ENCODE measurements at places on chromosomes 2 and 18. TPM values are rescaled to one million over a fixed set of nuclear protein-coding genes. Genes with fewer than 3 reads are reported as not detected.
A peak's percentile ranks its signal among the peaks of the same experiment; 100 is the strongest.

DNA sequence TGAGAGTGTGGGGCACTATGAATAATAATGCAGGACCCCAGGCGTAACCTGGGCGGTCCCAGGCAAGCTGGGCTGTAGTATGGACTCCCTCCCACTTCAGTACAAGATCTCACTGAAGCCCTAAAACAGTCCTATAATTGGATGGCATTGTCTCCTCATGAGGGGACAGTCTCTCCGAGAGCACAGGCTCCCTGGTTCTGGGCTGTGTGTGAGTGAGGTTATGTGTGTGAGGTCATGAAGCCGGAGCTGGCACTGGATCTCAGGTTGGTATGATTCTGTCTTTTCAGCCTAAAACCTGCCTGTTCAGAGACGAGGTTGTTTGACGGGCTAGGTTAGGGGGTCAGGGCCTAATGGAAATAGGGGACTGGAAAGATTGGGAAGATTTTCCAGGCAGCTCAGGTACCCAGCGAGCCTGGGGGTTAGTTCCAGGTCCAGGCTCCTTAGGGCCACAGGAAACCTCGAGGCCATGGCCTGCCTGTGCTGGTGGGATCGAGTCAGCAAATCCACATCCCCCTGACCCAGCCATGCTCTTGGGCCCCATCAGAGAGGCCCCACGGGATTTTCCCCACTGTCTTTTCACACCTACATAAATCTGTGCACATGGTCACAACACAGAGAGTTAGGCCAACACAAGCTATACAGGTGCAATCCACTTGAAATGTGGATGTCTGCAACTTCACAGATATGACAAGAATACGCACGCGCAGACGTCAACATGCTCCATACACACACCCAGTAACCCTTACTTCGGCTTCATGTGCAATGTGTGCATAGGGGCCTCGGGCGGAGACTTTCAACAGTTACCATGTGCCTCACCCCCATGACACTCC is 94.8 kb downstream of the INHBB start:
- no peaks in the 10 kb centered on the region for H3K27me3 ChIP-seq
- no peak for DNase-seq
- H3K4me1 ChIP-seq = peaks cover 35% of the 10 kb centered on the region
- H3K27ac ChIP-seq = no peak overlapping the region
- H3K36me3 ChIP-seq = no peaks in the 10 kb centered on the region
- no peak overlapping the region for H3K4me3 ChIP-seq

- H3K27me3 ChIP-seq = peaks cover 77% of the 10 kb centered on the region
- no peak overlapping the region for H3K27ac ChIP-seq
- no peaks in the 10 kb centered on the region for H3K36me3 ChIP-seq
- DNase-seq = peak; percentile 75
- H3K4me1 ChIP-seq = no peaks in the 10 kb centered on the region
Observed at GRCh38 chr18:10851824-10852319, 297.5 kb downstream of the PIEZO2 start.

GRCh38 chr2:20433249-20433648 is 13.6 kb upstream of the RHOB start:
- no peak overlapping the region for H3K4me3 ChIP-seq
- H3K4me1 ChIP-seq = peaks cover 18% of the 10 kb centered on the region
- no peaks in the 10 kb centered on the region for H3K36me3 ChIP-seq
- H3K27me3 ChIP-seq = no peaks in the 10 kb centered on the region

- peaks cover 25% of the 10 kb centered on the region for H3K36me3 ChIP-seq
- peak overlapping the region; percentile 76 for H3K4me3 ChIP-seq
- DNase-seq = peak; percentile 3
- H3K4me1 ChIP-seq = peaks cover 3% of the 10 kb centered on the region
Observed at GRCh38 chr2:108786008-108786353, 590 bp upstream of the CCDC138 start.

DNA sequence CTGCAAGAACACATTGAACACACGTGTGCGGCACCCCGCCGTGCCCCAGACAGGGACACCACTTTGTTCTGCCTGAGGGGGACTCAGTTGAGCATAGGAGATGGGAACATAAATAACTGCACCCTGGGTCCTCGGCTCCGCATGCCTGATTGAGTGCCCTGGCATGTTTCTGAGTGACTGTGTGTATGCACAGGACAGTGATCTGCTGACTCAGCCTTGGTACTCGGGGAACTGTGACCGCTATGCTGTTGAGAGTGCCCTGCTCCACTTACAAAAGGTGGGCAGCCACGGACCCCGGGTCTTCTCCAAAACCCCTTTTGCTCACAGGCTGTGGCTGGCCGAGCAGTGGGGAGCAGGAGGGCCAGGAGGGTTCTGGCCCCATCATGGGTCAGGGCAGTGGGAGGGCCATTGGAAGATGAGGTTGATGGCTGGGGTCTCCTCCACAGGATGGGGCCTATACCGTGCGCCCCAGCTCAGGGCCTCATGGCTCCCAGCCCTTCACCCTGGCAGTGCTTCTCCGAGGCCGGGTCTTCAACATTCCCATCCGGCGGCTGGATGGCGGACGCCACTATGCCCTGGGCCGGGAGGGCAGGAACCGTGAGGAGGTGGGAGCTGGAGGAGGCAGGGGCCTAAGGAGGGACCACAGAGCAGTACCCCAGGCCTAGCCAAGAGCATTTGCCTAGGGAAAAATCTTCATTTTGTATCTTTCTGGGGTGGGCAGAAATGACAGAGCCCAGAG is 16.9 kb downstream of the SH2D6 start:
- H3K27me3 ChIP-seq = no peaks in the 10 kb centered on the region
- H3K4me1 ChIP-seq = peaks cover 35% of the 10 kb centered on the region
- DNase-seq = no peak
- H3K27ac ChIP-seq = no peak overlapping the region

- no peak overlapping the region for H3K4me3 ChIP-seq
- no peaks in the 10 kb centered on the region for H3K27me3 ChIP-seq
- peak; percentile 27 for DNase-seq
- H3K36me3 ChIP-seq = no peaks in the 10 kb centered on the region
- peaks cover 83% of the 10 kb centered on the region for H3K4me1 ChIP-seq
Observed at GRCh38 chr2:235024191-235024860, 72.5 kb downstream of the SH3BP4 start.

GRCh38 chr2:190881084-190881597 is 520 bp downstream of the GLS start:
- no peaks in the 10 kb centered on the region for H3K27me3 ChIP-seq
- H3K4me1 ChIP-seq = peaks cover 23% of the 10 kb centered on the region
- H3K36me3 ChIP-seq = peaks cover 8% of the 10 kb centered on the region
- DNase-seq = peak; percentile 13
- peak overlapping the region; percentile 80 for H3K4me3 ChIP-seq

DNA sequence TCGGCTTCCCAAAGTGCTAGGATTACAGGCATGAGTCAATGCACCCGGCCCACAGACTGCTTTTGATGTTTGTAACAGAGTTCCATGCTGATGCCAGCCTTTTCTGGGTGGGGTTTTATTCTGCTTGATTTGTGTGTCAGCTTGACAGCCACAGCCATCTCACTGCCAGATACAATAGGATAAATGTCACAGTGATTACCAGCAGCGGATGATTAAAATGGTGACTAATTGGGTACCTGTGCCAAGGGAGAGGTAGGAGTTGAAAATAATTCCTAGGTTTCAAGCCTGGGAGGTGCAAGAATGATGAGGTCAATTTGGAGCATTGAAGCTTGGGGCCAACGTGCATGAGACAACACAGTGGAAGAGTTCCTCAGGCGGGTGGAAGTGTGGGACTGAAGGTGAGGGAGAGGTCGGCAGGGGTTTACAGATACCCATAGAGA is 39.4 kb downstream of the SH2D6 start:
- H3K4me3 ChIP-seq = no peak overlapping the region
- no peaks in the 10 kb centered on the region for H3K36me3 ChIP-seq
- peaks cover 34% of the 10 kb centered on the region for H3K4me1 ChIP-seq
- peak overlapping the region; percentile 94 for H3K27ac ChIP-seq
- DNase-seq = peak; percentile 98
- no peaks in the 10 kb centered on the region for H3K27me3 ChIP-seq

GRCh38 chr2:148721991-148722777 is 77.6 kb downstream of the EPC2 start:
- H3K4me3 ChIP-seq = no peak overlapping the region
- H3K27ac ChIP-seq = no peak overlapping the region
- no peak for DNase-seq
- no peaks in the 10 kb centered on the region for H3K4me1 ChIP-seq

DNA sequence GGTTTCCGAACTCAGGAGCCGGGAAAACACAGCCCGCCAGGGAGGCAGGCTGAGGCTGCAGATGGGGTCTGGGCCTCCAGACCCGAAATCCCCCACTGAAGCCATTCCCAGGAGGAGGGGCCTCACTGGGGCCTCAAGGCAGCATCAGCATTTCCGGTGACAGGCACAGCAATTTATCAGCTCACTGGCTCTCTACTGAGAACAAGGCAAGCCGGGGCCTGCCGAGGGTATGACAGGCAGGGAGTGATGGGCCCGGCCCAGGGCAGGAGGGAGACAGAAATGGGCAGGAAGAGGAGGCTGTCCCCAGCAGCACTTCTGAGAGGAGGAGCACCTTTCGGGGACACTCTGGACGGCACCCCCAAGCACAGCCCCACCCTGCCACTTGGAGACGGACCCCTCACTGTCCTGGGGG is 12.5 kb downstream of the SDC1 start:
- DNase-seq = no peak
- H3K27me3 ChIP-seq = no peaks in the 10 kb centered on the region
- peaks cover 10% of the 10 kb centered on the region for H3K36me3 ChIP-seq
- no peak overlapping the region for H3K4me3 ChIP-seq
- H3K4me1 ChIP-seq = peaks cover 25% of the 10 kb centered on the region
- no peak overlapping the region for H3K27ac ChIP-seq

DNA sequence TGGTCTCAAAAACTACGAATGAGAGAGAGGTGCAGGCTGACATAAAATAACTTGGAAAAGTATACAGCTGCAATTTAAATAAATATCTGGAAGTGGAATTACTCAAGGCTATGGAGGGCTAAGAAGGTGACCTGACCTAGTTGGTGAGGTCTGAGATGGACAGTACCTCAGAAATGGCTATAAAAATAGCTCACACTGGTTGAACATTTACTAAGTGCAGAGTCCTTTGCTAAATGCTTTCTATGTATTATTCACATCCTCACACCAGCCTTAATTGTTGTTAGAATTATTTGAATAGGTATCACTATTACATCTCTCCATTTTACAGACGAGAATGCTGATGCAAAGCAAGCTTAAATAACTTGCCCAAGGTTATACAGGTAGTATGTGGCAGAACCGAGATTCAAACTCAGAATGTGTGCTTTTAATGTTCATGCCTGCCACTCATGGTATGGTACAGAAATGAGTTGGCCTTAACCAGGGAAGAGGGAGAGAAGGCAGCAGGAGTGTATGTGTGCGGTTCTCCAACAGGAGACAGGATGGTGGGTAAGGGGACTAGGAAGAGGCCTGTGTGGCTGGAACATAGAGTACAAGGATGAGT is 37.4 kb downstream of the MRPL44 start:
- H3K4me3 ChIP-seq = no peak overlapping the region
- no peaks in the 10 kb centered on the region for H3K36me3 ChIP-seq
- no peaks in the 10 kb centered on the region for H3K27me3 ChIP-seq
- peaks cover 6% of the 10 kb centered on the region for H3K4me1 ChIP-seq
- no peak overlapping the region for H3K27ac ChIP-seq
- DNase-seq = no peak

Gene IL37
- total RNA-seq = 2.6 TPM

Gene IL36G
- 0.62 TPM for total RNA-seq
